Hypothalamus (tissue), 51 donors: ENCODE measurements at places on chromosomes 11 and 22.

- DNase-seq = no peak
Observed at GRCh38 chr11:69574608-69575255, 66.2 kb upstream of the CCND1 start.

DNA sequence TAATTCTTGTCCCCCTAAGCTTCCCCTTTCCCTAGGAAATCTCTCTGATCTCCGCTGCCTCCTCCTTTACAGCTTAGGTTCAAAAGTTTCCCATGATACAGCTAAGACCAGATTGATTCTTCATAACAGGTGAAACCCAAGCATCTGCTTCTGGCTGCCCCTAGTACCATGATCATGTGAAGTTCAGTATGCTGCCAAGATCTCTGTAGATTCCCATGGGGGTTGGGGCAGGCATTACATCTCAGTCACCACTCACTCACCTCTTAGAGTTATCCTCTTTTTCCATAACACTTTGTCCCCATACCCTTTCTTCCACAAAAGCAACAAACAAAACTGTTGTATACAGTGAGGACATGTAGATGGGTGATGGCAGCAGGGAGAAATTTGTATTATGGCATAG lies 44.0 kb downstream of the RRP8 start:
- DNase-seq = no peak

DNA sequence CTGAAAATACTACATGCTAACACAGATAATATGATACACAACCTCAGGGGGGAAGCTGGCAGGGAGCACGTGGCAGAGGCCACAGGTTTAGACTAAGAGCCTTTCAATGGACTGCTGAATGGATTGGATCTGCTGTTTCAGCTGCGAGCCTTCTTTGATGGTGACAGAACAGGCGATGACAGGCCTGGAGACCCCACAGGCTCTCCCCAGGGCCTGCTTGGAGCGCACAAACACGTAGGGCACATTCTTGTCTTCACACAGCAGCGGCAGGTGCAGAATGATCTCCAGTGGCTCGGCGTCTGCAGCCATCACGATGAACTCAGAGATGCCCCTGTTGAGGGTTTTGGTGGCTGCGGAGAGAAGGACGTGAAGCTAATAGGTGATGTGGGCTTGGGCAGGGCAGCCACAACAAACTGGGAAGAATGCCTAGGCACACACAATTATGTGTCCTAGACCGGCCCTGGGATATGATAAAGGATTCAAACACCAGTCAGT lies 13.8 kb downstream of the SNU13 start:
- no peak for DNase-seq

DNA sequence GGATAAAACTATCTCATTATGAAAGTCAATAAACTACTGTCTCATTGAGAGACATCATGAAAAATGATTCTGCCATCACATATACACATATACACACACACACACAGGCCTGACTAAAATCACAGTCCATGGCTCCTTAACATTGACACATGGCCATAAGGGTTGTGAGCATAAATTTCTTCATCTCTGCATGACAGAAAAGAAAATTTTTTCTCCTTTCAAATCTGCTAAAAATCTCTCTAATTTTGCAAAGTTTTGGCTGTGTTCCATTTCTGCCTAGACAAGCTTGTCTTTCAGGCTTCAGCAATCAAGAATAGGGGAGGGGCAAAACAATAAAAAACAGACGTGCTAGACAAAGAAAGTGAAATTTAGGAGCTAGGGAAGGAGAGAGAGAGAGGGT lies 324.5 kb downstream of the LRRC4C start:
- DNase-seq = no peak

- DNase-seq = no peak
Observed at GRCh38 chr22:47406180-47406834, 643.9 kb downstream of the TBC1D22A start.

DNA sequence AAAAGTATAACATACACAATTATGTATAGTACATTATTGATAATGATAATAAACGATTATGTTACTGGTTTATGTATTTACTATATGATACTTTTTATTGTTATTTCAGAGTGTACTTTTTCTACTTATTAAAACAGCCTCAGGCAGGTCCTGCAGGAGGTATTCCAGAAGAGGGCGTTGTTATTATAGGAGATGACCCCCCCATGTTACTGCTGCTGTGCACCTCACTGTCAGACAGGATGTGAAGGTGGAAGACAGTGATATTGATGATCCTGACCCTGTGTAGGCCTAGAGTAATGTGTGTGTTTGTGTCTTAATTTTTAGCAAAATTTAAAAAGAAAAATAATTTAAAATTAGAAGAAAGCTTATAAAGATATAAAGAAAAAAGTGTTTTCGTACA lies 57.6 kb downstream of the REXO2 start:
- no peak for DNase-seq

DNA sequence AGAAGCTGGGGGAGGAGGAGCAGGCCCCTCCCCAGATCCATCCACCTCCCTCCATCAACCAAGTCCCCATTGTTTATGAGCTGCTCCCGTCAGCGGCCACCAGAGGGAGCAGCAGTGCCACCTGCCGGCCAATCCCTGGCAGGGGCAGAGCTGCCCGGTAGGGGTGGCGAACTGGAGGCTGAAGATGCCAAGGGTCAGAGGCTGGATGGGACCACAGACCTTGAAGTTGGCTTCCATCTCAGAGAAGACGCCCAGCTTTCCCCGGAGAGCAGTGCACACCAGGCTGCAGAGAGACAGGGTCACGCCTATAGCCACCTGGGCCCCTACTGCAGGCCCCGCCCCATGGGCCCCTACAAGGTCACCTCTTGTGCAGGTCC lies 3.6 kb downstream of the FIBP start:
- peak; percentile 52 for DNase-seq

DNA sequence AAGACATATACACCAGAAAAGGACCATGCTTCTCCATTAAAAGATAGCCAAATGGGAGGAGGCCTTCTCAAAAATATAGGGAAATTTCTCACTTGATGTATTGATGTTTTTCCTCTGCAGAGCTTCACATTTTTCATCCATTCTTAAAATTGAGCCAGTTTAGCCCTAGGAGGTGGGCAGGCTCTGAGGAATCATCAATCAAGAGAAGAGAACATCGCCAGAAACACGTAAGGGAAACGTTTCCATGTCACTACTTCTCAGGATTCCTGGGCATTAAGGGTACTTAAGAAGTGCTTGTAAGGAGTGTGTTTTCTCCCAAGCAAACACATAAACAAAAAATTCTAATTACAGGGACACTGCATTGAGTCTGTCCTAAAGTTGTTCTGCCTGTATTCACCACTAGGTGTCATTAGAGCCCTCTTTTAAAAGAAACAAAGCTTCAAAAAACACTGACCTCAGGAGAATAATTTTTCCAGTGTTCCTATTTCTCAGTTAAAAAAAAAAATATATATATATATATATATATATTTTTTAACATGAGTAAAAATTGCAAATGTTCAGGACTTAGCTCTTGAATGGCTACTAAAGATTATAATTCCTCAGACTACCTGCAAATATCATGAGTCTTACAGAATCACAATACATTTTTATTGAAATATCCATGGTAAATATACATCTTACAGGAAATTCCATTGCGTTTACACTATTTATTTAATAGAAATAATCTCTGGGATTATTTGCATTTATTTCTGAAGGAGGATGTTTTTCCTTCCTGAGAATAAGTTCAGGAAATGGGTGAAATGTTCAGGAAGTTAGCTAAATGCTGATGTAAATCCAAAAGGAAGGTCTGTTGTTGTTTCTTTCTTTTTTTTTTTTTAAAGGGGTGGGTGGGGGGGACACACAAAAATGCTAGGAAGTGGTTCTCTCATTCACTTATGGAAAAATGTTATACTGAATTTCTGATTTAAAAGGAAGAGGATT lies 16.0 kb downstream of the FZD4 start:
- no peak for DNase-seq

- no peak for DNase-seq
Observed at GRCh38 chr11:6269994-6270393, 10.4 kb downstream of the CCKBR start.

DNA sequence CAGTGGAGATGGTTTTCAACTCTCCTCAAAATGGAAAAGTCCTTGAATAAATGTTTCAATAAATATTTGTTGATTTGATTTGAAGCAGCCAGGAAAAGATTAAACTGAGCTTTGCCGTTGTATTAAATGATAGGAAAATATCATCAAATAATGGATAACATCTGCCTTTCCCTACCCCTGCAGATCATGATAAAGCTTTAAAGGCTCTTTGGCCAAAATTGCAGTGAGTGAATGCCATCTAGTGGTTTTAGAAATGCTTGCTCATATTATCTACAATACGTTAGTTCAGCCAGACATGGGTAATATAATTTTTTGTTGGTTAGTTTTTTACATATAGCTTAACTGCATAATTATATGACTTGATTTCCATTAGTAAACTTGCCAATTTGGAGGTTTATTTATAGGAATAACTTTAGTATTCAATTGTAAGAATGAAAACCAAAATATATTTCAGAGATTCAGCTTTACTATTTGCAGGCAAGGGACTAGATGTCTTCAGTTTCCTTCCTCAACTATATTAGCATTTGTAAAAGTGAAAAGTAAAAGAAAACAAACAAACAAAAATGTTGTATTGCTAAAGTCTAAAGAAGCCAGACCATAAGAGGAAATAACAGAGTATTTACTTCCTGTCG lies 159.2 kb downstream of the MSANTD4 start:
- no peak for DNase-seq

DNA sequence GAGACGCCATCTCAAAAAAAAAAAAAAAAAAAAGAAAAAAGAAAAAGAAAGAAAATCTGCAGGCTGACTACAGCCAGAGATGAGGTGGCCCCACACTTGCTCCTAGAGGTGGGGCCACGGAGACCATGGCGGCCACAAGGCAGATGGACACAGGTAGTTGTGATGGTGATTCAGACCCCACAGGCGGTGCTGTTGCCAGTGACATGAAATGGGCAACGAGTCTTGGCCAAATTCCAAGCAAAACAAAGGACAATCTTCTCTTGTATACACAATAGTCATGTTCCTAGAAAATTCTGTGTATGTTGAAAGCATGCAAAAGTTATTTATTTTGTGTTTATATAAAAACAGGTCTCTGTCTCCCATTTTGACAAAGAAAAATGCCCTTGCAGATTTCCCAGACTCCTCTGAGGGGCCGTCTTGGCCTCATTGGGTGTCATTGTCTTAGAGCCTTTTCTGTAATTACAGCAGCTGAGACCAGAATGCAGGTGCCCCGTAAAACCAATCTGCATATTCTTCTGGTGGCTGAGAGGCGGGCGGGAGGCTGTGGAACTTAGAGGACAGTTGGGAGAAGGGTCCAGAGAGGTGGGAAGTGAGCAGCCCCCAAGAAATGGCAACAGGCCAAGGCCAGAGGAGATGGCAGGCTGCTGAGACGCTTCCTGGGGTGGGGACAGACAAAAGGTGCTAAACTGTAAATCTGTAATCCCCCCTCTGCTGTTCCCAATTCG lies 22.5 kb upstream of the DAGLA start:
- no peak for DNase-seq

- DNase-seq = no peak
Observed at GRCh38 chr11:18853086-18853720, 61.6 kb upstream of the PTPN5 start.

DNA sequence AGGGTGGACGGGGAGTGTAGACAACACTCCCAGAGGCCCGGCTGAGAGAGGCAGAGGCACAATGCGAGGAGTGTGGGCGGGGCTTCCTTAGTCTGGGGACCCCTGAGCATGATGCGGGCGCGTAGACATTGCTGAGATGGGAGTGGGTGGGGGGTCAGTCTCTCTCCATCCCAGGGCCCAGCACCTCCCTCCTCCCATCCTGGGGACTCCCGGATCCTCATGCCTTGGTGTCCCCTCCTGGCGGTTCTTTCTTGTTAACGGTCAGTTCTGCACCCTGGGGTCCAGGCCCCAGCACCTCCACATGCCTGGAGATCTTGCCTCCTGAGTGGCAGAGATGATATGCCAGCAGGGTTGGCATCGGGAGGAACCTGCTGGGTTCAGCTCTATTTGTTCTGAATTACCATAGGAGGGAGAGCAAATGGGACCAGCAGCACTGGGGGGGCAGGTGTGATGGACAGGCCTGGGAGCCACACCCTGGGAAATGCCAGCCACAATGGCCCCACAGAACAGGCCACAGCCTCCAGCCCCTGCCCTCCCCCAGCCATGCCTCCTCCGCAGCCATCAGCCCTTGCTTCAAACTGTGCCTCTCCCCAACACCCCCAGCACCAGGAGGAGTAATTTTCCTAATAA lies 55.7 kb downstream of the RTL6 start:
- no peak for DNase-seq

- DNase-seq = no peak
Observed at GRCh38 chr11:14318581-14318981, 40.4 kb downstream of the RRAS2 start.
